ENCODE measurements at places on chromosomes 16 and 17.

DNA sequence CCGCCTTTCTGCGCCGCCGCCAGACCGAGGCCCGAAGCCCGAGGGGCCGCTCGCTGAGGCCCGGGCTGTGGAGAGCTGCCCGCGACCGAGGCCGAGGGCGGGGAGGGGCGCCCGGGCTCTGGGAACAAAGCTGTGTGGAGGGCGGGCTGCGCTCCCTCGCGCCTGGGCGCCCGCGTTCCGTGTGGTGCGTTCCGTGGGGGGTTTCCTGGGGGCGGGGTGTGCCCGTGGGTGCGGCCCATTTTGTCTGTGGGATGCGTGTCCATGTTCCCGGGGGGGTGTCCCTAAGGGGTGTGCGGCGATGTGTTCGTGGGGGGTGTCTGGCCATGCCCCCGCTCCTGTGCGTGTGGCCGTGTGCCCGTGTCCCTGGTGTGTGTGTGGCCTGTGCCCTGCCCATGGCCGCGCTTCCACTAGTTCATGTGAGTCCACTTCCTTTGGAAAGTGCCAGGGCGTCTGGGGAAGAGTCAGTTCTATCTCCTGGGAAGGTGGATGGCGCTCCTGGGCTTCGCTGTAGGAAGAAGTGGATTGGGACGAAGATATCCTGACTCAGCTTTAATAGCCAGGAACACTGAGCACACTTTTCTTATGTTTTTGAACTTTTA, 520 bp downstream of the JPT2 start:
- DNase-seq, result peak; percentile 41

GRCh38 chr16:77780378-77780837, 8.0 kb upstream of the VAT1L start:
- no peak for DNase-seq

- no peak for DNase-seq
Measured at GRCh38 chr17:47254403-47254943, 846 bp downstream of the ITGB3 start.

GRCh38 chr17:65774787-65775186, 213.3 kb upstream of the AXIN2 start:
- DNase-seq, result no peak

GRCh38 chr16:78311831-78312230, 212.4 kb downstream of the WWOX start:
- no peak for DNase-seq

DNA sequence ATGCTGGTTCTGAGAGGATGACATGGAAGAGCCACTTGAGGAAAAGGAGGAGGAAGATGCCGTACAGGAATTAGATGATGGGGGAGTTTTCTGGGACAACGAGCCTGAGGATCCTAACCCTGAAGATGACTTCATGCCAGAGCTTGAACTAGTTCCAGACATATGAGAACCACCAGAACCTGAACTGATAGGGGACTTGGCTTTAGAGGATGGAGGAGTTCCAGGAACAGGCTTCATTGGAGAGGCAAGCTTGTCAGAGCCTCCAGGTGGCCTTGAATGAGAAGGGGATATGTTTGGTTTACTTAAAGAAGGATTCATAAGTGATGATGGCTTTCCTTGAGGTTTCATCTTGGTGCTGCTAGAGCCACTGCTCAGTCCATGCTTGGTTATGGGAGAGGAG, 6.9 kb upstream of the FBXL20 start:
- DNase-seq, result no peak

DNA sequence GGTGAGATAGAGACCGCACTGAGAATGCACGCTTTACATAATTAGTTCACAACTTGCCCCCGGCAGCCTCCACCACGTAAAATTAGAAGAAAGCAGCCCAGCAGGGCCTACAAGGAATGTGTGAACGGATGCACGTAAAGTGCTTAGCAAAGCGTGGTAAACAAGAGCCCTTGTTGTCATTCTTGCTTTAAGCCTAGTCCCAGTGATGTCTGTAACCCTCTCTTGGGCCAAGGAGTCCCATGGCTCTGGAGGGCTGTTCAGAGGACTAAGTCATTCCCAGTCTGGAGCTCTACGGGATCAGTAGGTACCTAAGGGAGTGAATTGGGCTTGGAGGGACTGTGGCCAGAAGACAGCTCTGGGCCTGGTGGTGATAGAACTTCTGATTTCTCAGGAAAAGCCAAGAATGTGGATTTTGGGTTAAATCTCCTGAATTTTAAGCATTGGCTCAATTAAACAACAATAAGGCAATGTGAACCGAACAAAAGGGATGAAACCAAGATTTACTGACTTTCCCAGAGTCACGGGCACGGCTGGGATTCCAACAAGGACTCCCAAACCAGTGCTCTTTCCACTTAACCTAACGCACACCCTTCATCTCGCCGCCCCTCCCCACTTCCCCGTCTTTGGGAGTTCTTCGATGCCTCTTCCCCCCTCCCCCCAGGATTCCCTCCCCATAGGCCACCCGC, 775 bp upstream of the CHP2 start:
- DNase-seq, result no peak

GRCh38 chr16:30534368-30535105, at the start of gene ZNF747:
Gene ZNF747 (minus strand): TSS chr16:30534858. CDS start chr16:30534679, 179 bp downstream.
- DNase-seq, result peak; percentile 91

DNA sequence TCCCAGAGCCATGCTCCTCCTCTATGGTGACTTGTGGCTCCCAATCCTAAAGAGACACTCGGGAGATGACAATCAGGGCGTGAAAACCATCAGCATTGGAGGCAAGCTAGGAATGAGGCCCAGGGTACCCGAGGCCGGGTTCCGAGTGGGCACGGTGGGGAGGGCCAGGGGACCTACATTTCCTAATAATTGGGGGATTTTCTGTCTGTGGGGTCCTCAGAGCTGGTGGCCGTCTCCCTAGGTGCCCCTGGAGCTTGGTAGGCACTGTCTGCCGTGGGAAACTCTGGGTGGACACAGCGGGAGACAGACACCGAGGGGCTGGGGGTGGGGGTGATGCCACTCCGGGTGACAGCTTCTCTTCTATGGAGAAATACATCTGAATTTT, 312.5 kb upstream of the TNRC6C start:
- no peak for DNase-seq

DNA sequence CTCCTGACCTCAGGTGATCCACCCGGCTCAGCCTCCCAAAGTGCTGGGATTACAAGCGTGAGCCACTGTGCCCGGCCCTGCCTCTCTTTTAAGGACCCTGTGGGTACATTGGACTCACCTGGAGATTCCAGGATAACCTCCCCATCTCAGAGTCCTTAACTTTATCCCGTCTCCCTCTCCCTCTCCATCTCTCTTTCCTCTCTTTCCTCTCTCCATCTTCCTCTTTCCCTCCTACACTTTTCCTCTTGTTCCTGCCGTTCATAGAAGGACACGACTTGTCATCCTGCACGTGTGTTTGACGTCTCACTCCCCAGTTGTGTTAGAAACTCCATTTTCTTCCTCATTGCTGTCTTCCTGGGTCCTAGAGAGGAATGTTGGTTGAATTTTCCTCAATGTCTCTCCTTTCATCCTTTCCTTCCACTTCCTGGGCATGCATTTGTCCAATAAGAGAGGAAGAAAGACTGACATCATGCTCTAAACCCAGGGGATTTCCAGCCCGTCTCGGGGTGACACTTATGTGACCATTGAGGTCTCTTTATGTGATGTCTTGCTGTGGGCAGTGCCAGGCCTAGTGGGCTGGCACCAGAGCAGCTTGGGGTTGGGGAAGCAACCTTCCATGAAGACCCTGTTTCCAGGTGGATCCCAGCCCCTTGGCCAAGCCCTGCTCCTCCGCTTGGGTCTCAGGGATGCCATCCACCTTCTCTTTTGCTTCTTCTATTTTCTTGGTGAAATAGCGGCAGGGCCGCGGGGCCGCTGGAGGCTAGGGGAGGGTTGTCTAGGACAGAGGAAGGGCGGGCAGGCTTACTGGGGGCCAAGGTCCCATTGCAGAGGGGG, 39.8 kb upstream of the IRF8 start:
- DNase-seq, result no peak

- no peak for DNase-seq
Measured at GRCh38 chr17:50379351-50380132, 6.5 kb downstream of the EME1 start.

Data from stimulated activated CD4-positive, alpha-beta T cell treated with anti-CD3 and anti-CD28 coated beads, Interleukin-2, amount 100 ng/mL, for 4 hours (primary cell).